ENCODE measurements at places on chromosomes 7 and 10.

GRCh38 chr10:2619916-2620315 is 447.4 kb upstream of the PFKP start:
- no peak for DNase-seq

GRCh38 chr10:16195178-16195769 is 241.5 kb upstream of the PTER start:
- peak; percentile 1 for DNase-seq

DNA sequence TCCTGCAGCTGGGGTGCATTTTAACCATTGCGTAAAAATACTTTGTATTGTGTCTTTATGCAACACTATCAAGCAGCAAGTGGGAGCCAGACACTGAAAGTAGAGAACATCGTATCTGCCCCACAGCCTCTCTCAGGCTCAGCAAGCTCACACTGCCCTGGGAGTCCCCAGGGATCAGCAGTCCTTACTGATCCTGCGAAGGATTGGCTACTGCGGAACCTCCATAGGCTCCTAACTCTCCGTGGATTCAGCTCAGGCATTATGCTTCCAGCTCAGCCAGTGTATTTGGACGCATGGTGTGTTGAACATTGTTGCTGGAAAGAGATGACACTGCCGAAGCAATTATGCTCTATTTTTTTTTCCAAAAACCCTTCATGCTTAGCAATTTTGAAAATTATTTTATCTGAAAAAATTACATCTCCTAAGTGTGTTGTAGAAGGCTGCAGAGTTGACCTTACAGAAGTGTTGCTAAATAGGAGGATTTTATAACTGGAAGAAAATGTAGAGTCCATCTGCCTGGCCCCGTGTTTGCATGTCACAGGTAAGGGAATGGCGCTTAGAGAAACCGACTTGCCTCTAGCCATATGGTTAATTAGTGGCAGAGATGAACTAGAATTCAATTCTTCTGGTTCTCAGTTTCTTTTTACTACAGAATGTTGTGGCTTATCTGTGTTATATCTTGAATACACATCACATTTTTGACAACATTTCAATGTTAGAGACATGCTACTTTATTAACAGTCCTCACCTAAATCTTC is 276.4 kb upstream of the COBL start:
- DNase-seq, result no peak

GRCh38 chr10:103695584-103696005 is 159.8 kb downstream of the SH3PXD2A start:
- no peak for DNase-seq

DNA sequence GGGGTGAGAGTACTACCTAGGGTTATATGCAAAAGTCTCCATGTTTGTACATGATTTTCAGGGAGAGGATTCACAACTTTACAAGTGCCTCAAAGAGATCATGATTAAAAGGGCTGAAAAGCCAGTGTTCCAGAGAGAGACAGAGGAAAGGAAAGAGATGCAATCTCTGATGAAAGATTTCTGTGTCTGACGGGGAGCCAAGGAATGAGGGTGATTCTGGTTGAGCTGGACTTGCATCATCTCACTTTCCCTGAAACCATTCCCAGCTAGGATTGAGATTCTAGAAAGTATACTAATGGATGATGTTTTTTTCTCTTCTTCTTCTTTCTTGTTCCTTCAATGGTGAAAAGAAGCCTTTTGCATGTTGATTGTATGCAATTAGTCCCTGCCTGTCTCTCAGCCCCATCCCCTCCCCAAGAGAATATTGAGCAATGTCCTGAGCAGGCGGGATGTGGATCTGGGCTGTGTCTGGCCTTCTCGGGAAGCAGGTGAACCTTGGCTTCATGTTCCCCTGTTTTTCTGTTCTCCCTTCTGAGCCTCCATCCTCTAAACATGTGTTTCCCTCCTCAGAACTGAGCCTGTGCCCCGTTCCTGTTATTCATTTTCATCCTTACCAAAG is 186.1 kb downstream of the ZNF365 start:
- no peak for DNase-seq

GRCh38 chr7:157439761-157440160 is 103.0 kb downstream of the DNAJB6 start:
- DNase-seq, result no peak

GRCh38 chr7:48094861-48095293 is 5.8 kb downstream of the UPP1 start:
- DNase-seq, result no peak

DNA sequence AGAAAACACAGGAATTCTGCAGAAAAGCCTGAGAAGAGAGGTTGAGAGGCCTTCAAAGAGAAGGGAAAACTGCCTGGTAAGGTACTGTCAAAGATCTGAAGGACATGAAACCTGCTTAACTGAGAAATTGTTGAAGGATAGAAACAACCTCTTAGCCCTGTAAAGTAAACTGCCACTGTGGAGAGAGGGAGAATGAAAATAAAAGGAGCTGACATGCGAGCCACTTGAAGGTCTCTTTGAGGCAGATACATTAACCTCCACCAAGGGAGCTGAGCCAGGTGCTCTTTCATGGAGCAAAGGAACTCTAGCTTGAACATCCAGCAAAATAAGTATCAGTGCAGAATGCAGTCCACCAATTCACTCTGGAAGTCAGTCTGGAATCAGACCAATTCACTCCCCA is 108.8 kb upstream of the FEZF1 start:
- no peak for DNase-seq

DNA sequence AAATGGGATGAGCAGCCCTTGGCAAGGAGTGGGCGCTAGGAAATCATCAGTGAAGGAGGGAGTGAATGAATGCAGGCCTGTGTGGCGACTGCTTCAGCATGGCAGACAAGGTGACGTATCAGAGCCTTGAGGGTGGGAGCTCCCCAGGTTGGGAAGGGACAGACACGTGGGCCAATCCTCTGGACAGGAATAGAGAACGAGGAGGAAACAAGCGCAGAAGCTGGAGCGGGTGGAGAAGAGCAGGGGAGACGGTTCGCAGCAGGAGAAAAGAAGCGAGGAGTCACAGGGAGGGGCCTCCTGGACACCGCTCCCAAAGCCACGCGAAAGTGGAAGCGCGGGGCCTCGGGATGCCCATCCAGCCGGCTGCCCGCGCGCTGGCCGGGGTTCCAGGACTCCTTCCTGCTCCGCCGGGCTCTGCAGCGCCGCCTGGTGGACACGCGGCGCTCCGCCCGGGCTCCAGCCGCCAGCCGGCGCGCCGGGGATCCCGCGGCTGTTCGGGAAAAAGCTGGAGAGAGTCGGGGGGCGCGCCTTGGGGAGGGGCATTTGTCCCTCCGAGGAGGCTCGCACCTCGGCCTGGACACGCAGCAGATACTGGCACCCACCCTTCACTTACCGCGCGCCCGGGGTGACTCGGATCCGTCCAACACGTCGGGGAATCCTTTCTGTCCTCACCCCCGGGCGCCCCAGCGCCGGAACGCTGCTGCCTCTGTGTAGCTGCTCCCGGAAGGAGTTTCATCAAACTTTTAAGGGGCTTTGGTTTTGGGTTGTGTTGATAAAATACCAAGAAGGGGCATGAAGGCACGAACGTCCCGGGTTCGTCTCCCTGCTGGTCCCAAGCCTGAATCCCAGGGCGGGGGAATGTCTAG is 6.3 kb downstream of the ZNF503 start:
- no peak for DNase-seq

DNA sequence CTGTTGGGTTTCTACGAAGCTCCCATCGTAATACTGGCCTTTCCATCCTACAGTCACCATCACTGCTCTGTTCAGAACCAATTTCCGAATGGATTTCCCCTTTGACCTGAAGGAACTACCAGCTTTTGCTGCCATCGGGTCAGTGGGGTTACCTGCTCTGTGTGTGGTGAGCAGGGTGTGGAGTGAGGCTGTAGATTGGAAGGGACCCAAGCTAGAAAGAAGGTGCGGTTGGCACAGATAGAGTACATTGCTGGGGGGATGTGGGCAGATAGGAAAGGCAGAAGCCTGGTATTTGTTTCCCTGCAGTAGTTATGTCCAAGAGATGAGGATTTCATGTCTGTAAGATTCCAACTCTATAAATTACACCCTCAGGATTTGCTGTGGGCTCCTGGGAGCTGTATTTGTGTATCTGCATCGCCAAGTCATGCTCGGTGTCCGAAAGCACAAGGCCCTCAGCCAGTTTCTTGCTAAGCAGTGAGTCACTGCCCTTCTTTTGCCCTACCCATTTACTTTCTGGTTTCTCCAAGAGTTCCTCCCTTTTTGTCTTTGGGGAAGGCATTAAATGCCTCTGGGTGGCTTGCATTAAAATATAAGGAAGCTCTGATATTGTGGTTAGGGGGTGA is 15.4 kb downstream of the CLCN1 start:
- DNase-seq, result no peak

GRCh38 chr7:133602291-133602690 is 349.4 kb downstream of the EXOC4 start:
- no peak for DNase-seq

GRCh38 chr10:91672021-91672608 is 39.2 kb upstream of the PPP1R3C start:
- DNase-seq, result no peak

DNA sequence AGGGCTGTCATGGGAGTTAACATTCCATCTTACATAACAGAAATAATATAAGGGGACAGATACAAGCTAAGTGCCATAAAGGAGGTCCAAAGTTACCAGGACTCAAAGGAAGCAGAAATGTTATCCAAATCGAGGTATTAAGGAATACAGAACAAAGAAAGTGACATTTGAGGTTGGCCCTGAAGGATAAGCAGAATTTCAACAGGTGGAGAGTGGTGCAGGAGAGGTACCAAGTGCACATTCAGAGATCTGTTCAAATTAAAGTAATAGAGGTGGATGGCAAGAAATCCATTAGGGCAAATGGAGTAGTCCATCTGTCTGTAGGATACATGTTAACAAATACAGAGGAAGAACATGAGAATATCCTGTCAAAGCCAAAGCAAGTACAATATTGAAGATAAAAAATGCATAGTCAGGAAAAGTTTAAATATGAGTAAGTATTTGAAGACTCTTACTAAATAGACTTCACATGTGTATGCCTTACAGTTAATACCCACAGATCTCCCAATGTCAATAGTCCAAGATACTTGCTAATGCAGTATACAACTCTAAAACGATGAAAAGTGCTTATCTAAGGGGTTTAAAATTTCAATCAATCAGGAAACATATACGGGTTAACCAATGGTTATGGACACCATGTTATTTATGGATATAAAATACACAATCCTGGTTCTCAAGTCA is 10.0 kb downstream of the CDK6 start:
- DNase-seq, result no peak

- DNase-seq, result no peak
Observed at GRCh38 chr7:45653209-45653907, 79.2 kb downstream of the ADCY1 start.

- DNase-seq, result no peak
Observed at GRCh38 chr10:12221323-12222298, 25.6 kb downstream of the CDC123 start.

DNA sequence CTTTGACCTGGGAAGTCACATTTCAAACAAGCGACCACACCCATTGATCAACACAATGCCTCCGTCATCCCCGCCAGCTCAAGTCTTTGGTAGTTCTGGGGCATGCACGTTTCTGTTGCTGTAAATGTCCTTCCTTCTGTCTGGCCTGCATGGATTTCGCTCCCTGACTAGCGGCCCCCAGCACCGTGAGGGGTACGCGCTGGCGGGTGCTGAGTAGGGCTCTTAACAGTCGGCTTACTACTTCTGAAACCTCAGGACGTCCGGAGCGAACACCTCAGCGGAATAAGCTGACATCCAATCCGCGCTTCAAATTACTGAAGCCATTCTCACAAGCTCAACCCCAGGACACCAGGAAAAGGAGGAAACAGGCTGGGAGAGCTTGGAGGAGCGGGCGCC is 505 bp downstream of the NUDCD3 start:
- DNase-seq, result peak; percentile 55

GRCh38 chr10:92419740-92420545 is 129.0 kb downstream of the MARCHF5 start:
- no peak for DNase-seq

- DNase-seq, result no peak
Observed at GRCh38 chr10:5545011-5545410, 20.2 kb downstream of the CALML3 start.

GRCh38 chr7:7895004-7895650 is 73.5 kb upstream of the GLCCI1 start:
- no peak for DNase-seq

DNA sequence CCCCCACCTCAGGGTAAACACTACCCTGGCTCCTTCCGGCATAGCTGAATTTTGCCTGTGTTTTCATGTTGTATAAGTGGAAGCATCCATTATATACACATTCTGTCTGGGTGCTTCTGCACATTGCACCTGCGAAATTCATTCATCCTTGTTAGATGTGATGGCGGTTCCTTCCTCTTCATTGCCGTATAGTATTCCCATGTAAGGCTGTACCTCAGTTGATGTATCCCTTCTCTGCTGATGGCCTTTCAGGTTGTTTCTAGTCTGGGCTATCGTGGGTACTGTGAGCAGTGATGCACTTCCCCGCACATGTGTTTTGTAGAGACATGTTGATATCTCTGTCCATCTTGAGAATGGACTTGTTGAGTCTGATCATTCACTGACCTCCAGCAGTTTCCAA is 28.9 kb downstream of the ELFN1 start:
- no peak for DNase-seq

DNA sequence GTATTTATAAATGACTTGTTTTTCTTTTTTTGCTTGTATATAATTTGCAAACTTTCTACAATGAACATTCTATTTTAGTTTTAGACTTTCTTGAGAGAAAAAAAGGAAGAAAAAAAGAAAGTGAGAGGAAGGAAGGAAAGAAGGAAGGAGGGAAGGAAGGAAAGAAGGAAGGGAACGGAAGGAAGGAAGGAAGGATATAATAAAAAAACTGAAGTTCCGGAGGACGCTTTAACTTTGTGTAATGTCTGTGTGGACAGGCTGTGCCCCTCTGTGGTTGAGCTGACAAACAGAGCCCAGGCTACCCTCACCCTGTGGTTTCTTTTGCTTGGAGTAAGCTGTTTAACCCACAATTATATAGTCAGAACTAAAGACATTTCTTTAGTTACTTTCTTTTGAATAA is 108.7 kb downstream of the SEMA3D start:
- DNase-seq, result no peak

- DNase-seq, result no peak
Observed at GRCh38 chr7:151607464-151607867, 87.8 kb upstream of the RHEB start.

GRCh38 chr10:16776896-16777295 is 40.3 kb downstream of the RSU1 start:
- no peak for DNase-seq

DNA sequence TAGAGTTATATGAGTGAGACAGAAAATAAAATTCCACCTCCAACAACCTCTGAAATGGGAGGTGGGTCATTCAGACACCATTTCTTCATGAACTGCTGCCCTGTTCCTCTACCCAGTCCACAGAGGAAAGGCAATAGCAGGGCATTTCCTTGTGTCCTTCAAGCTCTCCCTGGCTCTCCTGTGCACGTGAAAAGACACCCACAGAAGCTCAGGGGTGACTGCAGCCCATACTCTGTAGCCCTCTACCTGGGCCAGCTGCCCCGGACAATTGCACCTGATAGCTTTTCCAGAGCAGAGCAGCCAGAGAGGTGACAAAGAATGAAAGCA is 10.0 kb downstream of the ST8SIA6 start:
- no peak for DNase-seq

- DNase-seq, result peak; percentile 90
Observed at GRCh38 chr7:6435486-6436384, 12.0 kb downstream of the DAGLB start.

GRCh38 chr10:92697663-92698511 is 8.1 kb downstream of the HHEX start:
- DNase-seq, result peak; percentile 22

GRCh38 chr7:81819861-81820260 is 50.0 kb upstream of the HGF start:
- DNase-seq, result no peak
